NCI-H2029 (cell line): ENCODE measurements at places on chromosomes 3 and 15.
A peak's percentile ranks its signal among the peaks of the same experiment; 100 is the strongest.

DNA sequence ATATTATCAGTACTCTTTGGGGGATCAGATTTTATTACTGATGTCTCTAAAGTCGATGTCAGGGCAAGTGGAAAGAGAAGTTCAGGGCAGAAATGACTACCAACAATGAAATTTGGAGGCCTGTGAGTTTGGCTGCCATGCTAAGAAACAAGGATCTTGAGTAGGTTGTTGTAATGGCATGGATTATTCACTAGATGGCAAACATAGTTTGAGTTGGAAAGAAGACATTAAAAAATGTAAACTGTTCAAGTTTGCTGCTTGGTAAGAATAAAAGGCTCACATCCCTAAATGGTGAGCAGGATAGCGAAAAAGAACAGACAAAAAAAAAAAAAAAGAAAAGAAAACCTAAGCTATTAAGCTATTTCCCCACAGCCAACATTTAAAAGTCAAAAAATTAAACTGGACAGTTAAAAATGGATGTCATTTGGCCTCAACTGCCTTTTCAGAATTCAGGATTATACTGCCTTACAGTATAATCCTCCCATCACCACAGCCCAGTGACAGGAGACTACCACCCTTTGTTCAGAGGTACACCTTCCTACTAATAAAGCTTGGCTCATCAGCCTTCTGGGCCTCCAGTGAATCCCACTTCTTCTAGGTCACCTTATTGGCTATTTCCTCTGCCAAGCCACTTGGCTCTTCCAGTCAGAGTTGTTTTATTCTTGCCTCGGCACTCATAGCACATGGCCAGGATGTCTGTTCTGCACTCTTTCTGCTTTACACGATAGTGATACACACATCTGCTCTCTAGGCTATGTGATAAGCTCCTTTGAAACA, 163.7 kb downstream of the PLD1 start:
- no peak for DNase-seq

- DNase-seq = no peak
Measured at GRCh38 chr3:145246291-145246690, 914.7 kb downstream of the PLOD2 start.

GRCh38 chr3:25558121-25558520, 106.6 kb downstream of the TOP2B start:
- DNase-seq = no peak

DNA sequence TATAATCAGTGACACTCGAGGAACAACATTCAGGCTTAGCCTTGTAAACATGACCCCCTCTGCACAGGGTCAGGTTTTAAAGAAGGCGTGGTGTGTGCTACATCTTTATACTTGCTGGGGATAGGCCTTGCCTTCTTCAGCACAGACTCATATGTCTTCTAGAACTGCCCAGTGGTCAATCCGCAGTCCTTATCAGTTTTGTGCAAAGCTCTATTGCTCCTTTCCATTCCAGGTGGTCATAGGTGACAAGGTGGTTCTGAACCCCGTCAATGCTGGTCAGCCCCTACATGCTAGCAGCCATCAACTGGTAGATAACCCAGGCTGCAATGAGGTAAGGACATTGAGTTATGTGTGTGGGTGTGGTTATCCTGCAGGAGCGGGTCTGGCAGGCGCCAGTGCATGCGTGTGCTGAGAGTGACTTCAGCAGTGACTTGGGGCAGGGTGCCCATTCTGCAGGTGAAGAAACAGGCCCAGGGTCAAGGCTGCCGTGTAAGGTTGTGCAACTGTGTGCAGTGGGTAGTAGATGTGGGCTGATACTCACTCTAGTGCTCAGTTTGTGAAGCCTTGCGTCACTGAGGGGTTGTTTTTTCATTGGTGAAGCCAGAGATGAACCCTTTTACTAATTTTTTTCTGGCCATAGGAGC, 150.9 kb downstream of the ITPR1 start:
- no peak for DNase-seq

- no peak for DNase-seq
Measured at GRCh38 chr3:120370463-120370862, 21.3 kb upstream of the LRRC58 start.

DNA sequence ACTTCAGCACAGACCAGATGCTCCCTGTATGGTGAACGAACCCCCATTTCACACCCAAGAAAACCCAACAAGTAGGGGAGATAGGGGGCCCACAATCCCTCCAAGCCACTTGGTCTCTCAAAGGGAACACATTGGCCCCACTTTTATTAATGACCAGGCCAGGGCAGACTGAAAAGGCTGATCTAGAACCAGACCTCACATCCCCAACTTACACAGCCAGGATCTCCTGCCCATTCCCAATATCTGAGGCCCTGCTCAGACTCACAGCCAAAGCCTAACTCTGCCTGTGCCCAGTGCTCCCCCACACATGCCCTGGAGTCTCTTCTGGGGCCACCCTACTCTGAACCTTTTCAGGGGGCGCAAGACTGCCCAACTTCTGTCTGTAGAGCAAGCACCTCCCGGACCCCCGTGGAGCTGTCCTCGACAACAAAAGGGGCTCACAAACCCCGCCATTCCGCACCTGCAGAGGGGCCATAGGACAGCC, 1.8 kb downstream of the PLXNB1 start:
- DNase-seq = no peak

DNA sequence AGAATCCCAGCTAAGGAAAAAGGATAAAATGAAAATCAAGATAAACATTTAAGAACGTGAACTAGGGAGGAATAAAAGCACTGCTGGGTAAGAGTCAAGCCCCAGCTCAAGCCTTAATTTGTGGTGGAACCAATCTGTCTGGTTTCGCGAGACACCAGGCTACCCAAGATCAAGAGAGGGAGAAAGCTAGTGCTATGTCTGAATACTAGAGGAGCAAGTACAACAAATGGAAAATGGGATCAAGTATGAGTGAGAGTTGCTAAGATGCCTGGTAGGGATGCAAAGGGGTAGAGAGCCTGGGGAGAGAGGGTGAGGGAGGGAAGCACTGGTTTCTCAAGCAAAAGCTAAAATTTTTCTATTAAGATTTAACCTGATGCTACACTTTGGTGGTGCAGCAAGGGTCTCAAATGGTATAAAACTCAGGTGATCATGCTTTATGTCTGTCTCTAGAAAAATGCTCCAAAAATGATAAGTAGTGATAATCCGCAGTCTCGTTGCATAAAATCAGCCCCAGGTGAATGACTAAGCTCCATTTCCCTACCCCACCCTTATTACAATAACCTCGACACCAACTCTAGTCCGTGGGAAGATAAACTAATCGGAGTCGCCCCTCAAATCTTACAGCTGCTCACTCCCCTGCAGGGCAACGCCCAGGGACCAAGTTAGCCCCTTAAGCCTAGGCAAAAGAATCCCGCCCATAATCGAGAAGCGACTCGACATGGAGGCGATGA, 1.7 kb upstream of the SETD5 start:
- no peak for DNase-seq

DNA sequence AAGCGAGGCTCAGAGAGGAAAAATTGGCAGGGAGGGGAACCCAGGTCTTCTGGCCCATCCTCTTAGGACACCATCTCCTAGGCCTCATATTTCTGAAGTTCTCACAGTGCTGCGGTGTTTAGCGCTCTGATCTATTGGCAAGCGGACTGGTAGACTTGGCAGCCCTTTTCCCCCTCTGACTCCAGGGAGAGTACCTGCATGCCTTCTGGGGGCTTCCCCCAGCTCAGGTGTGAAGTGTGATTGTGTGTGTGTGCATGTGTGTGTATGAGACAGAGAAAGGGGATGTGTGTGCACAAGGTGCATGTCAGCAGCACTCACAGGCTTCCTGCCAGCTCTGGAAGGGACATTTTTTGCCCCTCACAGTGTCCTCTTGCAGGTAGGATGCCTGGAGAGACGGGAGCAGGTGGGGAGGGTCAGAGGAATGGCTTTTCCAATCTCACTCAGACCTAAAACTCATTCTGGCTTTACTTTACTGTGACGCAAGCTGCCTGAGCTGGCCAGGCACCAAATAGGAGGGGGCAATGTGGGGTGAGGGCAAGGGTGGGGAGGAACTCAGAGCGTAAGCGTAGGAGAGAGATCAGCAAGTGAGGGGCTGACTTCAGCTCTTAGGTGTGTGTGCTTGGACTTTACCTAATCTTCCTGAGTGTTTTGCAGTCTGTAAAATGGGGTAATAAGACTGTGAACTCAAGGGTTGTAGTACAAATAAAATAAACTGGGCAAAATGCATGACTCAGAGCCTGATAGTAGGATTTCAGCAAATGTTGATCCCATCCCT, 4.0 kb upstream of the IL17RE start:
- DNase-seq = no peak

GRCh38 chr3:143885780-143886427, 37.6 kb upstream of the SLC9A9 start:
- DNase-seq = peak; percentile 14

DNA sequence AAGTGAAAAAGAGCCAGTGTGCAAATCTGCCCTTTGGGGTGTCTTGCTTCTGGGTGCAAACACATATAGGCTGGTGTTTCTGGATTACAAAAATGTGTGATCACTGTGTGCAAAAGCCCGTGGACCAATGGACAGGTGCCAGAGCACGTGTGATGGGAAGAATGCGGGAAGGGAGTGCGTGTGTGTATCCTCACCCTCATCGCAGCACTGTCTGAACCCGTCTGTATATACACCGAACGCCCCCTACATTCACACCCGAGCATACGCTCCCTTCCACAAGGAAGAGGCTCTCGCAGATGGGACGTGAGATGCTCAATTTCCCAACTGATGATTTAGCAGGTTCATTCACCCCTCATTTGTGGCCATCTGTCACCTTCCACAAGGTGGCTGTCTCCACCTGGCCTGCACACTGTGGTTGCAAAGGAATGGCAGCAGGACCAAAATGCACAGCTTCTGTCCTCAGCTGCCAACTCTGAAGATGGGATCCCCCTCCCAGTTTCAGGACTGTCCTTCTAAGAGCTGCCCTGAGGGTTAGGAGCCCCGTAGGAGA, 19.4 kb upstream of the SLC6A1 start:
- no peak for DNase-seq

DNA sequence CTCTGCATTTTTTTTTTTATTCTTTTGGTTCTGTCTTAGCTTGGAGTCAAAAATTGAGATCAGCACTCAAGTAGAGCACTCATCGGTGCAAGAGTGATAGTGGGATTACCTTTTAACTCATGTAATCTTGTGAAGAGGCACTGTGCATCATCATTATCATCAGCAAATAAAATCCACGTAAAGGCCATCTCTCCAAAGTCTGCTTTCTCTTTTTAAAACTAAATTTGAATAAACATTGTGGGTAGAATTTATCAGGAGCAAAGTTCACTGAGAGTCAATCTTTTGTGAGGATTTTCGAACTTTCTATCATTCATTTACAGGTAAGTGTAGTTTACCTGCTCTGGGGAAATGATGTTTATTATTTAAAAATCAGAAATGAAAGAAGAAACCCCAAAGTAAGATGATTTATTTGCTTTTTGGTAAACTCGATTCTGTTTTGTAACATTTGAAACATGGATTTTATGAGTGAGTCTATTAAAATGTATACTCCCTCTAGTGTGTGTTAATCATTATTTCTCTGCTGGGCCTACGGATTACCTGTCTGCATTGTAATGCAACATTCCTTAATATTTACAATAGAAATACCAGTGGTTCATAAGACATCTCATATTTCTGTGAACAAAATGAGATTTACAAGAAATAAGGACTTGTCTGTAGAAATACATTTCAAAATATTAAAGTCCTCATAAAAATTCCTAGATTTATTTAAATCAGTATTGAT, 327.7 kb upstream of the NAALADL2 start:
- DNase-seq = no peak

DNA sequence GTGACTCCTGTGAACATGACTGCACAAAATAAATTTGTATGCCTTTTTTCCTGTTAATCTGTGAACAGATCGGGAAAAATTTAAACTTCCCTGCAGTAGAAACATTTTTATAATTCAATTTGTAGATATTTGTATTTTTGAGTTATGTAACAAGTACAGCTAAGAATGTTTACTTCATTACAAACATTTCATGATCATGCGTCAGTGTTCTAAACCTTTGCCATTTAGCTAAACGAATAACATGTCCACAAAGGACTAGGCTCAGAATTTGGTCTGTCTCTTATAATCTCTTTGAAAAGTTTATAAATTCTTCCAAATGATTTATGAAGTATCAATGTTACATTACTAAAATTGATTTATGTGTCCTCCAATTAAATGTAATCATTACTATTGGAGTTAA, 17.3 kb upstream of the CRYBG3 start:
- no peak for DNase-seq

- no peak for DNase-seq
Measured at GRCh38 chr3:140143367-140144069, 208.5 kb downstream of the CLSTN2 start.

DNA sequence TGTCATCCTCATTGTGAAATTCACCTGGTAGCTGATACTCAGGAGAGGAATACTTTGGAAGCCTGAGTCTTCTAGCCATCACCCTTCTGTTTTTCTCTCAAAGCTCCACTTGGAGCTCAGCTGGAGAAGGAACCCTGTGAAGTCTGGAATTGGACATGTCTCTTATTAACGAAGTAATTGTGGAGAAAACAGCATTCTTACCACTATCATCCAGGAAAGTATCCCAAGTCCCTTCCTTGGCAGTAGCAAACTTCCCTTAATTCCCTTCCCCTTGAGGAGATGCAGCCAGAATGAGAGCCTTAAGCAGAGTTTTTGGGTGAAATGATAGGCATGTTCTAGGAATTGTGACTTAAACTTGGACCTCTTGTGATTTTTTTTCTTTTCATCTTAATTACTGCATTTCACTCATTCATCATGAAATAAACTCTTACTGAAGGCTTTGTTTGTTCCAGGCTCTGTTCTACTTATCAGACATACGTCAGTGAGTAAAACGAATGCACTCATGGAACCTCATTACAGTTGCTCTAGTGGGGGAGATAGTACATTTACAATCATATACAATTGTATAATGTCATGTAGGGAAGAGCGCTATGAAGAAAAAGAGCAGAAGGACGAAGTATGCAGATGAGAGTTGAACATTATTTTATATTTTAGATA, 30.5 kb upstream of the TCF12 start:
- DNase-seq = no peak

DNA sequence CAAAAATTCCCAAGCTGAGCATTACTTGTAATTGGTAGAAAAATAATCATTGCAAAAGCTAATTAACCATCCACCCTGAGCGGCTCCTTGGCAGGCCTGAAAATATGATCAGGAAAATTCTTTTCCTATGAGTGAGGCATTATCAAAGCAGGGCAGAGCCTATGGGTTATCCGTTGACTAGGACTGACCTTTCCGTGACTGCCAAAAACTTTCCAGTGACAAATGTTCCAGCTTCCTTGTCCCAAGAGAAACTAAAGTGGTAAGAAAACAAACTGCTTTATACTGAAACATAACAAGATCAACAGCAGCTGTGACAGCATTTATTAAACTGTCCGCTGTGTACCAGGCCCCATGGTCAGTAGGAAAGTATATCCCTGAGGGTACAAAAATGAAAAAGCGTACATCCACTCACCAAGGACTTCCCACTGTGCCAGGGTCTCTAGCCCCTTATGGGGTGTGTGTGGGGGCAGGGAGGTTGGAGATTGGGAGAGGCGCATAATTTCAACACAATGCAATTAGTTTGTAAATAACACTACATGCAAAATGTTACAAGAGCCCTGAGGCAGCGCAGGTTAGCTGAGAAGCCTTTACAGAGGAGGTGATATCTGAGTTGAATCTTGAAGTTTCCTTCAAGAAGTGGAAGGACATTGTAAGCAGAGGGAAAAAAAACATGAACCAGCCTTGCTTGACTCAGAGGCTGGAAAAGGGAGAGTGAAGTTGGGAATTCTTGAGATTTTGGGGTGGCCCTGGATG, 8.5 kb downstream of the LIPC start:
- no peak for DNase-seq

GRCh38 chr15:35071106-35071505, 14.0 kb downstream of the NANOGP8 start:
- no peak for DNase-seq
